ENCODE measurements at places on chromosomes 7 and 10.

GRCh38 chr10:130479146-130479545, 343.0 kb downstream of the GLRX3 start:
- no peak for DNase-seq

GRCh38 chr7:23570592-23571200, 26.5 kb upstream of the CCDC126 start:
- DNase-seq: peak; percentile 75

- DNase-seq: no peak
These were observed 55.5 kb downstream of the KDM7A start for GRCh38 chr7:140121326-140121725.

DNA sequence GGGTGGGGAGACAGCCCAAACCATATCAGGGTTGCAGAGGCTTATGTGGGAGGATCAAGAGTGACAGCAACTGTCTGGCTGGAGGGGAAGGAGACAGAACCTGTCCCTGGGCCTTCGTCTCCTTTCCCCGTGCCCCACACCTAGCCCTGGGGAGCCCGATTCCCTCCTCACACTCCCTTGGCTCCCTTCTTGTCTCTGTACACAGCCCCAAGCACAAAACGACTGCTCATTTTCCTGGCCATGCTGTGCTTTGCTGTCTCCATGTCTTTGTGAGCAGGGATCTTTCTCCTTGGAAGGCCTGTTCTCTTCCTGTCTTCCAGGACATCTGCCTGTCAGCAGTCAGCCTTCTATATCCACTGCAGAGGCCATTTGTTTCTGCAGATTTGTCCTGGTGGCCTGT, 113.7 kb downstream of the INSYN2A start:
- no peak for DNase-seq

- DNase-seq: no peak
These were observed 2.6 kb downstream of the CUX1 start for GRCh38 chr7:101819913-101820522.

DNA sequence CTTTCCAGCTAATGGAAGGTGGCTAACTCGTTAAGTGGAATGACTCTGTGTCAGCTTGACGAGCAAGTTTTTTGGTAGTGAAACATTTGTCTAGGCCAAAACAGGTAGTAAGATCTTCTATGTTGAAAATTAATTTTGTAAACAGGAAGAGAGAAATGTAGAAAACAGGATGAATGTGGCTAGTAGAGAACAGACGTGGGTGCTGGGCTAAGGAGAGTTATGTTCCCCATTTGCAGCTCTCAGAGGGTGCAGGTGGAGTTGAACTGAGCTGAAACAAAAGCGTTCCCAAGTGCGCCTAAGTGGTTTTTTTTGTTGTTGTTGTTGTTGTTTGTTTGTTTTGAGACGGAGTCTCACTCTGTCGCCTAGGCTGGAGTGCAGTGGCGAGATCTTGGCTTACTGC, 59.5 kb upstream of the SRPK2 start:
- DNase-seq: no peak

- DNase-seq: no peak
These were observed 50.8 kb upstream of the KLF6 start for GRCh38 chr10:3835770-3836169.

DNA sequence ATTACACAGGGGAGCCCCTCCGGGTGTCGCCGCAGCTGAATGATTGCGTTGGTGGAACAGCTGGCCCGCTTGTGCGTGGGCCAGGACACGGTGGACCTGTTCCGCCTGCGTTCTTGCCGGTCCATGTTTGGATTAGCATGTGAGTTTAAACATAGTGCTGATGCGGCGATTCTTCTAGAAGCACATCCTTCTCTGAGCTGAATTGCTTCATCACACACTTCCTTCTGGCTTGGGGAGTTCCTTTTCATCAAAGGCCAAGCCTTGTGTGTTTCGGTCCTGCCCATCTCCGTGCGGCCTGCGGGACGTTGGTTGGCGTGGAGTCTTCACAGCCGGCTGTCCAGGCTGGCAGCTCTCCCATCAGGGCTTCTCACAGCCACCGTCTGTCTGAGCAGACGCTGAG, 45.5 kb upstream of the SLC29A4 start:
- DNase-seq: peak; percentile 76

DNA sequence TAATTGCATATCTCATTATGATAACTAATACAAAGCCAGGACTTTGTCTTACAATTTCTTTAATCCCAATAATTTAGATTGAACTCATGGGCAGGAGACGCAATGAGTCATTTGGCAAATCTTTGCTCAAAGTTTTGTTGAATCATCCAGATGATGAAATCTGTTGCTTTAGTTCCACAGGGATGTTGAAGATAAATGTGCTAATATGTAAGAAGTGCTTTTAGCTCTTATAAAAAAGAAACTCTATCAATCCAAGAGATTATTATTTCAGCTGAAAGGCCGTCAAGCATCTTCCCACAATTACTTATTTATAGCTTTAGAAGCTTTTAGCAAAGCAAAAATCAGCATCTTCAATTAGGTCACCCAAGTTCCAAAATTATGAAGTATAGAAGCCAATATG, 36.8 kb upstream of the ANK3 start:
- no peak for DNase-seq

DNA sequence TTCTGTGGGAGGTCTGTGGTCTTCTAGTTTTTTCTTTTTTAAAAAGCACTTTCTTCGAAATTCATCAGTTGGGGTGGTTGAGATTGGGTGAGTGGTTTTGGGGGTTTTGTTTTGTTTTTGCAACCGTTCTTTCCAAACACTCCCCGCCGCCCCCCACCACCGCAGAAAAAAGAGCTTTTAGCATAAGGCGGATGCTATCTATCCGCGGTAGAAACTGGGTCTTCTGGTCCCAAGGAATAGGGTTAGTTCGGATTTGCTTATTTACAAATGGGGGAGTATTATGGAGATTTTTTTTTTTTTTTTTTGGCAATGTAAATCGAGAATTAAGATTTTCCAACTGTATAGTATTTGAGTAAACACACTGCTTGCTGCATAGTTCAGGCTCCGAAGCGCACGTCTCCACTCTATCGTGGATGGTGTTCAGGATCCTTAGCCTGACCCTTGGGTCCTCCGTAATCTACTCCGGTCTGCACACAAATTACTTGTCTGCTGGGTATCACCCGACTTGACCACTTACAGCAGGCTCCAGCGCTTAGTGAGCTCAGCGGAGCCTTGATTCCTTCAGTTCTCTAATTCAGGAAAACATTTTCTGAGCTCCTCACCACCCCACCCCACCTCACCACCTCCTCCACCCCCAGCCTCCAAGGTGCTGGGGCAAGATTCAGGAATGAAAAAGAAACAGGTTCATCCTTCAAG, 757 bp upstream of the NRCAM start:
- DNase-seq: no peak

DNA sequence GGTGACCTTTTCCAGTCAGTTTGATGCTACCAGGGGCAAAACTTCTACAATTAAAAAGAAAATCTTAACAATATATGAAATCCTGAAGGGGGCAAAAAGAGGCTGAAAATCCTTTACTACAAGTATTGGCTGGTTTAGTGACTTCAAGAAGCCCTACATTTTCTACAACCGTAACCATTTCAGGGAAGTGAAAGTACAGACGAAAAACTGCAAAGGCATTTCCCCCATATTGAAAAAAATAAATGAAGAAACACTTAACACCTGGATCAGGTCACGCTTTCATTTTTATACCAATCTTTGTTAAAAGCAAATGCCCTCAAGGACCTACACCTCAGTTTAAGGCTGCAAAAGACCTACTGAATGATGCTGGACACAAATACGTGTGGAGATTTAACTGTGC, 38.6 kb downstream of the IL6 start:
- no peak for DNase-seq

- no peak for DNase-seq
These were observed 5.5 kb upstream of the CPXM2 start for GRCh38 chr10:123897146-123897545.

- DNase-seq: peak; percentile 23
These were observed 95.3 kb downstream of the ELFN1 start for GRCh38 chr7:1765336-1765735.

- DNase-seq: peak; percentile 76
These were observed 65.4 kb downstream of the TACC2 start for GRCh38 chr10:122054048-122055025.
